OCI-M1 (cell line): ENCODE measurements at places on chromosomes 3 and 15.

GRCh38 chr15:57439128-57440027, 63.1 kb downstream of the CGNL1 start:
- DNase-seq = no peak

GRCh38 chr3:59696783-59697182, 647.0 kb upstream of the CFAP20DC start:
- no peak for DNase-seq

DNA sequence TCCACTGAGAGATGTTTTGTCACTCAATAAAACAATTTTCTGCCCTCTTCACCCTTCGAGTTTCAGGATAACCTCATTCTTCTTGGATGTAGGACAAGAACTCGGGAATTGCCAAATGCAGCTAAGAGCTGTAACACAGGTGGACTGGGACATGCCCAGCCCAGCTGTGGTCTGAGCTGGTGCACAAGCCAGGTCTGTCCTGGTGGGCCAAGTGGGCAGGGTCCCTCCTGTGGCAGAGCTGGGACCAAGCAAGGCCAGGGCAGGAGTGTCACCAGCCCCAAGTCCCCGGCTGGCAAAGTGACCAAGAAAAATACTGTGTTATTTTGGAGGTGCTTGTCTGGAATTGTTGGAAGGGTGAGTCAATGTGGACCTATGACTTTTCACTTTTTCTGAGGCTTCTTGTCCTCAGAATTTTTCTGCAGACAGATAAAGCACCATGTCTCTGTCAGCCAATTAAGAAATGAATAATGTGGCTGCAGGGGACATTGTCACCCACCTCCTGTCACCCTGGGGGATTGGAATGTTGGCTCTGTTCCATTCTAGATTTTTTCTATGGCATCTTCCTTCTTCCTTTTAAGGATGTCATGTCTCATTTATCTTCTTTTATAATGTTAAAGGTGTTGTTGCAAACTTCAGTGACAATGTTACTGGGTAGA, 645.2 kb upstream of the EPHA6 start:
- DNase-seq = no peak

DNA sequence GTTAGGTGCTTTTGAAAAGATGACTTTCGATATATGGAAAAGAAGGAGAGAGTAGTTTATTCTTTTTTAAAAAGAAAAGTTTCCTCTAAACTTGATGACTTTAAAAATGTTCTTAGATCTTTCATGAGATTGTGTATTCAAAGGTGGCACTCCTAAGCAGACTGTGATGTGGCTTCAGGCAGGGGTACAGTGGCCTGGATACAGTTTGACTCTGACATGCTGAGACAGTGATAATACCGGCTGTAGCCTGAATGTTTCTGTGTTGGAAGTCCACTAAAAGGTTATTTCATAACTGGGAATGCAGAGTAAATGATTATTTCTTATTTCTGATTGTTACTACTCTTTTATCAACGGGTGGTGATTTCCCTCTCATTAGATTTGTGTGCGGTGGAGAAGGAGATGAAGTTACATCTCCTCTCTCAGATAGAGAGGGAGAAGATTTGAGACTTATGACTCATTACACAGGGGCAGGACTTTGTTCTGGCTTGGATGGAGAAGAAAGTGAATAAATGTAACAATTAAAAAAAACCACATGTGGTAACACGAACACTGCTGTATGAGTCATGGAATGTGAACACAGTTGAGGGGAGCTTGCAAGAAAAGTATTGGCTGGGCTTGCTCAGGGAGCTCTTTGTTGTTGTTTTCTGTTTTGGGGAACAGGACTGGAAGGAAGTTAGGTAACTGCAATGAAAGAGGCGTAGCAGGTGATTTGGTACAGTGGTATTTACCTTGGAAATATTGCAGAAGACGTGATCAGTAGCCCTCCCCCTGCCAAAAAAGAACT, 21.6 kb downstream of the SPTSSB start:
- DNase-seq = peak; percentile 32

GRCh38 chr3:140388202-140388922, 289.5 kb upstream of the TRIM42 start:
- no peak for DNase-seq

DNA sequence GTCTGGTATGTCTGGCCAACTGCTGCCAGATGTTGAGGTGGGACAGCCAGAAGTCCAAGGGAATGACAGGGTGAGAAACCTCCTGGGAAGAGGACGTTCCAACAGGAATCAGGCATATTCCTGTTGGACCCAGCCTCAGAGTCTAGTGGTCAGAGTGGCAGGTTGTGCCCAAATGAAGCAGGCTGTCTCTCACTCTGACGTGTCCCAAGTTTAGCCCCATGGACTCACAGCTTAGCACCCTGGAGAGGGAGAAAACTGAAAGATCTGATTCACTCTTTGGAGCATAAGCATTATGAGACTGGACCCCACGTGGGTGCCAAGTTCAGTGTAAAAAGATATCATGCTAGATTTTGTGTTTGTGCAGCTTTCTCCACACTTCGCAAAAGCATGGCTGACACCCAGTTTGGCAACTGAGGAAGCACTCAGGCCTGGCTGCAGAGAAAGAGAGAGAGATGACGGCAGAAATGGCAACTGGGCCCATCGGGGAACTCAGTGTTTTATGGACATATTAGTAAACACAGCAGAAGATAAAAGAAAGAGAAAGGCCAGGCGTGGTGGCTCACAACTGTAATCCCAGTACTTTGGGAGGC, 88.2 kb upstream of the LMCD1 start:
- no peak for DNase-seq
